CD4-positive, alpha-beta T cell treated with Interleukin-4 for 1 hour (primary cell): ENCODE measurements at places on chromosomes 7 and 10.

GRCh38 chr10:79053481-79054202 lies 15.1 kb upstream of the ZMIZ1 start:
- no peak for DNase-seq

GRCh38 chr10:124508070-124508667 lies 46.5 kb downstream of the LHPP start:
- DNase-seq = no peak

GRCh38 chr10:103740611-103741010 lies 114.8 kb downstream of the SH3PXD2A start:
- no peak for DNase-seq

DNA sequence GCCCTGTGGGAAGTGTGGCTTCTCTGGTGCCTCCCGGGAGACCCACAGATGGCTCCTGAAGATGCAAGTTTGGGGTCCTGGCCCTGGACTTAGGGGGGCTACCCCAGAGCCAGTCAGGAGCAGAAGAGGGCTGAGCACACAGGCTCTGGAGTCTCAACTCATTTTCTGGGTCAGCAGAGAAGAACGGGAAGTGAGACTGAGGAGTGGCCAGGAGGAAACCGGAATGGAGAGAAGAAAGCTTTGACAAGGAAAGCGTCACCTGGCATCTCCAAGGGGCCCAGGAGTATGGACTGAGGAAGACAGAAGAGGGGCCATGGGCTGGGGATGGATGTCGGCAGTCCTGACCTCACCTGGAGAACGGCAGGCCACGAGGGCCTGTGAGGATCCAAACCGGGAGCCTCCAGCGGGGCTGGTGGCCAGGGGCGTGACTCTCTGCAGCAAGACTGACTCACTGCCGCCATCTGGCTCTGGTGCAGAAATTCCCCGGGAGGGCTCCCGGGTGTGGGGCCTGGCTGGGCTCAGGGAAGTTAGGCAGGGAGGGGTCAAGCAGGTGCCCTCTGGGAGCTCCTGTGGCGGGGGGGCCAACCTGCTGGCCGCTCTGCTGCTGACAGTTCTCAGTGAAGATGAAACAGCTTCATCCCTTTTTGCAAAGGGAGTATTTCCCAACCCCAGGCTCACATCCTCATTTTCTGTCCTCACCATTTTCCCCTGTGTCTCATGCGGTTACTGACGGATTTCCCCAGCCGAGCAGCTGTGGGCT lies 23.6 kb downstream of the DAGLB start:
- DNase-seq = peak; percentile 69

- no peak for DNase-seq
Measured at GRCh38 chr7:6111041-6111440, 79.9 kb downstream of the ANKRD61 start.

DNA sequence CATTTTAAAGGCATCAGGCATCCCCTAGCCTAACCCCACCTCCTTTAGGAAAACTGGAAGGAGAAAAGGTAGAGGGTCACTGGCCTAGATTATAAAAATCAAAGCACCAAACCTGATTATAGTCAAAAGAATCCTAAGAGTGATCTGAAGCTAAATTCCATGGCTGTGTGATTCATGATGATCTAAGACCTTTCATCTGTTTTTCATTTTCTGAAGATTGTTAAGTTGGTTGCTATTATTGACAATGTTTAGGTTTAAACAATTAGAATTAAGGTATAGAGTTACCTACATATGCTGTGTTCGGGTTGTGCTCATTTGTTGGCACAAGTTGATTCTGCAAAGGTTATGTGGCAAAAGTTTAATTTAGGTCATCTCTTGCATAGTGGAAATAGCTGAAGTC lies 148.7 kb downstream of the BICC1 start:
- DNase-seq = no peak

DNA sequence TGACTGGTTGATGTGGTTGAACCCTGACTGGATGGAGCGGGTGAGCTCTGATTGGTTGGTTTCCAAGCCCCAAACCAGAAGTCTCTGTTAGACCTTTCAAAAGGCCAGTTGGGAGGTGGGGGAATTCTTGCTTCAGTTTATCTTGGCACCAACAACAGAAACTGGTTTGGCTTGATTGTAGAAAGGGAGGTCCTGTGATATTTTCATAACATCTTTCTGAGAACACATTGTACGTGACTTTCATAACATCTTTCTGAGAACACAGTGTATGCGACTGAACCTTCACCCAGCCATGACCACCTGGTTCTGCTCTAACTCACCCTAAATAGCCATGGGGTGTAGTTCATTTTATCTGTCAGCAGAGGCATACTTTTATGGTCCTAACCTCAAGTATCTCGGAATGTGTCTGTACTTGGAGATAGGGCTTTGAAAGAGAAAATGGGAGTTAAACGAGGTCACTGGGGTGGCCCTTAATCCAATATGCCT lies 88.3 kb downstream of the GALNT17 start:
- no peak for DNase-seq

DNA sequence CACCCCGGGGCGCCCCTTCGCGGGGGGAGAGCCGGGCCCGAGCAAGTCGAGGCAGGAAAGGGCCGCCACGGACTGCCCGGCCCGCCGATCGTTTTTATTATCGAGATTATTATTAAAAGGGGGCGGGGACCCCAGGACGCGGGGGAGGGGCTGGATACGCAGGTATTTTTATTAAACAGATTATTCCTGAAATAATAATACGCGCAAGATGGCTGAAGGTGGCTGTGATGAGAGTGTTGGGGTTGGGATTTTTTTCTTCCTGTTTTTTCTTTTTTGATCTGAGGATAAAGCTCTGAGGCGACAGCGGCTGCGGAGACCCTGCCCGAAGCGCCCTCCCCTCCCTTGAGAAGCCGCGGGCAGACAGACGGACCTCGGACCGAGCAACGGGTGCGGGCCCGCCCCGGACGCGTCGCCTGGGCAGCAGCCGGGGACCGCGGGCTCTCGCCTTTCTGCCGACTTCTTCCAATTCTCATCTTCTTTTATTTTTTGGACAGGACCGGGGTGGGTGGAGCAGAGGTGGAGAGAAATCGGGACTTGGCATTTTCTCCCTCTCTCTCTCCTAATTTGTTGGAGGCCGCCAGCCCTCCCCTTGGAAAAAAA lies 1.4 kb upstream of the TRIM8 start:
- DNase-seq = peak; percentile 62

- DNase-seq = no peak
Measured at GRCh38 chr7:130405003-130405402, 24.7 kb downstream of the CPA1 start.
